ENCODE measurements at places on chromosomes 2 and 18.

DNA sequence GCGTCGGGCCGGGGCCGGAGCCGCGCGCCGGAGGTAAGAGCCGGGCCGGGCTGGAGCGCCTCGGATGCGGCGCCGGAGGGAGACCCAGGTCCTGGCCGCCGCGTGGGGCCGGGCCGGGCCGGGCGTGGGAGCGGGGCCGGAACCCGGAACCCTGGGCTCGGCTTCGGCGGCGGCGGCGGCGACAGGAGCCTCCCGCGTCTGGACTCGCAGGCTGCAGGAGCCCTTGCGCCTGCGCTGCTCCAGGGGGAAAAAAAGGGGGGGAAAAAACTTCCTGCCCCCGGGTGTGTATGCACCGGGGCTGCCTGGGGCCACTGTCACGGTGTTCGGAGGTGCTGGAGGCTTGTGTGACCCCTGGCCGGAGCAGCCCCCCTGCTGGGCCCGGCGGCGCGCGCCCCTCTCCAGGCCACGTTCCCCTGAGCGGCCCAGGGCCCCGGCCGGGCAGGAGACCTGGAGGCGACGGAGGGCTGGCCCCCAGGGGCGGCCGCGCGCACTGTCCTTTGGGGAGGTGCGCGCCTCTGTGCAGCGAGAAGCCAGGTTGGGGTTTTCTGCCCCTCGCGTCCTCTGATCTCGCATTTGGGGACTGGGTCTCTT, 864 bp downstream of the KLHL29 start:
- peak; percentile 41 for DNase-seq

DNA sequence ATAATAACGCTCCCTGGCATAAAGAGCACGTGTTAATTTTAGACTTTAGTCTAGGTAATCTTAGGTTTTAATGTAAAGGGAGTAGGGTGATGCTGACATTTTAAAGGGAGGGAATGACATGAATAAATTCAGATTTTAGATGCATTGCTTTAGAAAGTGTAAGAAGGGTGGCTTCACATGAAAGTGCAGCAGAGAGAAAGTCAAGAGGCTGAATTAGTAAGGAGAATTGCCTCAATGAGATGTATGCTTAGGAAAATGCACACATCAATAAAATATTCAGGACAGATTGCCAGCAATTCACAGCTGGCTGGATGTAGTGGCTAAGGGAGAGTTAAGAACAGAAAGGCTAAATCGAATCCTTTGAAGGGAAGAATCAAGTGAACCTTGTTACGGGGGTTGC, 165.5 kb upstream of the CDH19 start:
- no peak for DNase-seq

DNA sequence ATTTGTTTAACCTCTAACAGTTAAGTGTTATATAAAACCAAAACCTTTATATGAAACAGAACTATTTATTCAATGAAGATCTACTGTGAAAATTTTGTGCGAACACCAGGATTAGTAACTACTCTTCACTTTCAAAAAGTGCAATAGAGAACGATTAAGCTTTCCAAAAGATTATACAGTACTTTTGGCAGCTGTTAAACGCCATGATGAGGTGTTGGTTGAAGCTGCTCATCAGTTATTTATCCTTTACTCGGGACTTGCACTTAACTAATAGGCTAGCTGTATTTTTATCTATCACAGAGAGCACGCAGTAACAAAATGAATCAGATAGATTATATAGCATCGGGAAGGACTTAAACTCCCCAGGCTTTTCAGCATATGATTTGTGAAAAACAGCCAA, 113.6 kb downstream of the GCA start:
- DNase-seq, result no peak

DNA sequence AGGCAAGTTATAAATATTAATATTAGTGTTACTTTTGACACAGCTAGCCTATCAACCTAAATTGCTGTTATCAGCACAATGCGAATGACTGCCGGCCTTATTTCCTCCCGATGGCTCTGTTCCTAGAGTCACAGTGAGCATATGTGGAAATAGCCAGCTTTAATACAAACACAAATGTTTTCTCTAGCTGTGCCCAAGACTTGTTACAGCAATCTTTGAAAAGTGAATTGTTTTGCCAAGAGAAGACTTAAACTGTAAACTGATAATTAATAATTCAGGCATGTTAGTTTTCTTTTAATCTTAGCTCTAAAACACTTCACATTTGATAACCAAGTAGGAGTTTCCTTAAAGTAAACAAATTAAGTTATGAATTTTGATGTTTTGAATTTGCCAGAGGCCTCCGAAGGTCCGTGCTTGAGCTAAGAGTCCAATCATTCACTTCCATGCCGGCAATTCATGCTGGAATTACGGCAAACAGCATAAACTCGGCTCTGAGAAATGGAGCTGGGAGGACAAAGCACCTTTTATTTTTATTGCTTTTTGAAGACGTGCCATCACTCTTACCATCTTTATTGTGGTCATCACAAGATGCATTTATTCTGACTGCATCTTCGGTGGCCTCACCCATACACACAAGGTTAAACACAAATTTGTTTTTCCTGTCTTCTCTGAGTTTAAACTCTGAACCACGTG, 184.5 kb upstream of the CWC22 start:
- no peak for DNase-seq

DNA sequence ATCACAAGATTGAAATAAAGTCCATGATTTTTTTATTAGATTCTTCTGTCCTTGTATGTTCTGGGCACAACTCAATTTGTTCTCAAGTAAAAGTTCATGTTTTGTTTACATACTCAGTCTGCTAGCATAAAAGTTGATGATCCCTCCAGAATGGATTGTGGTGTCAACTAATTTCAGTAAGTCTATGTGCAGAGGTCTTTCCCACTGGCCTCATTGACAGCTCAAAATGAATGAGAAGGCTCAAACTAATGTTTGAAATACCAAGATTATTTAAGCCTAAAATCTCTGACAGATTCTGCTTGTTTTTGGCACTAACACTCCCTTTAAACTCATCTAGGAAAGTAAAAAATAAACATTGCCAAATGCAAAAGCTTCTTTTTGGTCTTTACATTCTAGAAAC, 561.2 kb upstream of the CNTNAP5 start:
- no peak for DNase-seq

DNA sequence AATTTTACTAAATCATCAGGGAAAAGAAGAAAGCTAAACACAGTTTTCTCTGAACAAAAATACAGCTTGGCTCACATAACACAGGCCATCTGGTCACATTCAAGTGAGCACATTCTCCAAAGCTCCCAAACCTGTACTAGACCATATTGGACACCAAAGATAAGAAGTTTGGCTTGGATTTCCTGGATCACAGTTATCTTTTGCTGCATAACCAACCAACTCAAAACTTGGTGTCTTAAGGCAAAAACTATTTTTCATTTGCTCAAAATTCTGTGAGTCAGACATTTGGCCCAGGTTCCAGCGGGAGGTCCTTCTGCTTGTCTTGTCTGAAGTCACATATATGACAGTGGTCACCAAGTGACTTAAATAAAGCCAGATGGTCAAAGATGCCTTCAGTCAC, 83.2 kb downstream of the GYPC start:
- DNase-seq, result no peak

DNA sequence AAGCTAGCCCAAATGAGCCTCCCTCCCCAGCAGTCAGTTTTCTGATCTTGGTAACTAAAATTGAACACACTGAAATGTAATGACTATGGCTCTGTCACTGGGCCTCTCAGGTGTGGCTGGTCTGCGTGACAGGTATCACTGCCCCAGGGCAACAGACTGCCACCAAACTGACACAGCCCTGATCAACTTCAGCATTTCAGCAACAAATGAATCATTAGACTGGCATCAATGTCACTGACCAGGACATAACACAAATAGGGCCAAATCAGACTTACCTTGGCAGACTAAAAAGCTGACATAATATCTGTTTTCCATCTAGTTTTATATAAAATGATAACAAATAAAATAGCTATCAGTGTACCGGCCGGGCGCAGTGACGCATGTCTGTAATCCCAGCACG, 290.8 kb upstream of the CHAC2 start:
- DNase-seq, result no peak

GRCh38 chr2:214989187-214989586, 149.2 kb downstream of the ABCA12 start:
- no peak for DNase-seq

GRCh38 chr18:63575681-63576080, 11.5 kb upstream of the SERPINB13 start:
- no peak for DNase-seq

GRCh38 chr2:14828223-14828622, 195.7 kb downstream of the LRATD1 start:
- DNase-seq, result no peak

GRCh38 chr2:39568116-39568515, 97.6 kb upstream of the TMEM178A start:
- no peak for DNase-seq

- no peak for DNase-seq
Observed at GRCh38 chr18:58886431-58886830, 21.8 kb downstream of the ZNF532 start.

DNA sequence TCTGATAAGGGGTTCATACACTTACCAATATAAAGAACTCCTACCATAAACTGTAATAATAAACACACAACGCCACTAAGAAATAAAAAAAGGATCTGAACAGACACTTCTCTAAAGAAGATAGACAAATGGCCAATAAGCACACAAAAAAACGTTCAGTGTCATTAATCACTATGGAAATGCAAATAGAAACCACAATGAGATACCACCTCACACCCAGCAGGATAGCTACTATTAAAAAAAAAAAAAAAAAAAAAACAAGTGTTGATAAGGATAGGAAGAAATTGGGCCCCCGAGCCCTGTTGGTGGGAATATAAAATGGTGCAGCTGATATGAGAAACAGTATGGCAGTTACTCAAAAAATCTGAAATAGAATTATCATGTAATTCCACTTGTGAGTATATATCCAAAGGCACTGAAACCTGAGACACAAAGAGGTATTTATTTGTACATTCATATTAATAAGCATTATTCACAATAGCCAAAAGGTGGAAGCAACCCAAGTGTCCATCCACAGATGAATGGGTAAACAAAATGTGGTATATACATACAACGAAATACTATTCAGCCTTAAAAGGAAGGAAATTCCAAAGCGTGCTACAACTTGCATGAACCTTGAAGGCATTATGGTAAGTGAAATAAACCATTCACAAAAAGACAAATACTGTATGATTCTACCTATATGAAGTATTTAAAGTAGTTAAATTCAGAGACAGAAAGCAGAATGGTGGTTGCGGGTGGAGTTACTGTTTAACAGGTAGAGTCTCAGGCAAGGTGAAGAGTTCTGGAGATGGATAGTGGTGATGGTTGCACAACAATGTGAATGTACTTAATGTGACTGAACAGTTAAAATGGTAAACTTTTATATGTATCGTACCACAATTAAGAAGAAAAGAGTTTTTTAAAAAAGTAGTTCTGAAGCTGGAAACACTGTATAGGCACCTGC, 17.9 kb downstream of the REV1 start:
- no peak for DNase-seq

GRCh38 chr2:167924556-167924955, 322.8 kb downstream of the STK39 start:
- peak; percentile 49 for DNase-seq

GRCh38 chr2:231717281-231718171, 9.2 kb downstream of the PTMA start:
- DNase-seq, result no peak

DNA sequence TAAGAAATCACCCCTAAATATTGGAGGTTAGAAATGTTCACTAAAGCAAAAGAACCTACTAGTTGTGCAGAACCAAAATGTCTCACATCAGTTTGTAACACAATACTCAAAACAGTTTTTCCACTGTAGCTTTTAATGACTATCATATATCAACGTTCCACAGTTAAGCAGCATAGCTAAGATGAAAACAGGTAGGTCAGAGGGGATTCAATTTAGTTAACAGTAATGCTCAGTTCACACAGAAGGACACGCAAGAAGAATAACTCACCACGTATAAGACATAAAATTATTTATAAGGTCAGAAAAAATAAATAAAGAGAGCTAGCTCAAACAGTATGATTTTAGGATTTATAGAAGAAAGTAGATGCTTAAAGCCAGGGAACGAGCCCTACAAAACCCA, 118.9 kb upstream of the CCDC150 start:
- DNase-seq, result no peak

- no peak for DNase-seq
Observed at GRCh38 chr18:43175257-43175656, 59.8 kb upstream of the RIT2 start.

DNA sequence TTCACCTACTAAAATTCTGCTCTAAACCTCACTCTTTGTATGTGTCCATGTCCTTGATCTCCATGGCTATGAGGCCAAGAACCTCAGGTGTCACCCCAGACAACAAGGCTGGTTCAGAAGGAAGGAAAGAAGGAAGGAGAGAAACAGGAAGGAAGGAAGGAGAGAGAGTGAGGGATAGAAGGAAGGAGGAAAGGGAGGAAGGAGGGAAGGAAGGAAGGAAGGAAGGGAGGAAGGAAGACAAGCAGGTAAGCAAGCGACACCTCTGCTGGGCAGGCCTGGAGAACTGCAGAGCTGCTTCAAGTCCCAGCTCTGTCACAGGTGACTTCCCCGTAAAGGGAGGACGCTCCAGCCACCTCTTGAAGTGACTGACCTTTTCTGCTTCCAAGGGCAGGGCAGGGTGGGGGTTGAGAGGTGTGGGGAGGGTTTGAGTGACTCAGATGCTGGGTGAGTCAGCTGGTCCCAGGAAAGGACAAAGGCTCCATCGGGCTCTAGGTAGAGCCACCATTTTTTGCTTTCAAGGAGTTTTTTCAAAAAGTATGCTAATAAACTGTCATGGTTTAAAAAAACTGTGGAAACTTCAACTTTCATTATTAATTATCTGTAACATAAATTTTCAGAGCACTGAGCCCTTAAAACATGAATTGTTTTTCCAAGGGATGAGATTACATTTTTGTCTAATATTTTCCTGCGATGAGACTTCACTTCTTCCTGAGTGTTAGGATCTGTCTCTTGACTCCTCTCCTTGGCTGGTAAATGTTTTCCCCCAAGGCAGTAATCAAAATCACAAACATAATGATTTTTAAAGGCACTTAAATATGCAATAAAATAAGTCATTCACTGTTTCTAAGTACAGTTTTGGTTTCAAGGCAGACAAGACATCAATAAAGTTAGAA, 90.1 kb upstream of the L3MBTL4 start:
- DNase-seq, result no peak

GRCh38 chr2:45275242-45275805, 266.1 kb upstream of the SIX2 start:
- no peak for DNase-seq

DNA sequence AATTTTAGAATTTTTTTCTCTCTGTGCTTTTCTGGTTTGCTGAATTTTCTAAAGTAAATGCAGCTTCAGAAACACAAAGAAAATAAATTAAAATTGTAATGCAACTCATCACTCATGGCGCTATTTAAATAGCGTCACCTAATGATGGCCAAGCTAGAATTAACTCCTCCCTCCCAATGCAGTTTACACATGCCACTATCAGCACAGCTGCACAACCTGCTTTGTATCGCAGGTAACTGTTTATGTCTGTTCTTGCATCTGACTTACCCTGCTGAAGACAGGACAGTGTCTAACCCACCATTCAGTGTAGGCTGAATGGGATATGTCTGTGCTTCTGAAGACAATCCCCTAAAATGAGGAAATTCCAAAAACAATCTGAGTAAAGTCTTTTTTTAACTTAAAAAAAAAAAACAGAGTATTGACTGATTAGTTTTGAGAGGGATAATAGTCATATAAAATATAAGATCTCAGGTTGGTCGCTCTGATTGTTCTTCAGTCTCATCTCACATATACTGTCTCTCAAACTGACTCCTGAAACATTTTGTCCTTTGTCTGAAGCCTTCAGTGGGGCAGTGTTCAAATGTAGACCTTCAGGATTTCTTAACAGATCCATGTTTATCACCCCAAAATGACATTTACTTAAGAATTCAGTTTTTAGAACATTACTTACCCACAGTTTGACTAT, 271.4 kb downstream of the ZEB2 start:
- no peak for DNase-seq

- no peak for DNase-seq
Observed at GRCh38 chr2:162573288-162573687, 229.4 kb downstream of the GCA start.
